Activated CD8-positive, alpha-beta memory T cell treated with anti-CD3 and anti-CD28 coated beads for 1 hour (primary cell): ENCODE measurements at places on chromosomes 16 and 17.

GRCh38 chr17:47279062-47279801 lies 25.6 kb downstream of the ITGB3 start:
- no peak for DNase-seq

DNA sequence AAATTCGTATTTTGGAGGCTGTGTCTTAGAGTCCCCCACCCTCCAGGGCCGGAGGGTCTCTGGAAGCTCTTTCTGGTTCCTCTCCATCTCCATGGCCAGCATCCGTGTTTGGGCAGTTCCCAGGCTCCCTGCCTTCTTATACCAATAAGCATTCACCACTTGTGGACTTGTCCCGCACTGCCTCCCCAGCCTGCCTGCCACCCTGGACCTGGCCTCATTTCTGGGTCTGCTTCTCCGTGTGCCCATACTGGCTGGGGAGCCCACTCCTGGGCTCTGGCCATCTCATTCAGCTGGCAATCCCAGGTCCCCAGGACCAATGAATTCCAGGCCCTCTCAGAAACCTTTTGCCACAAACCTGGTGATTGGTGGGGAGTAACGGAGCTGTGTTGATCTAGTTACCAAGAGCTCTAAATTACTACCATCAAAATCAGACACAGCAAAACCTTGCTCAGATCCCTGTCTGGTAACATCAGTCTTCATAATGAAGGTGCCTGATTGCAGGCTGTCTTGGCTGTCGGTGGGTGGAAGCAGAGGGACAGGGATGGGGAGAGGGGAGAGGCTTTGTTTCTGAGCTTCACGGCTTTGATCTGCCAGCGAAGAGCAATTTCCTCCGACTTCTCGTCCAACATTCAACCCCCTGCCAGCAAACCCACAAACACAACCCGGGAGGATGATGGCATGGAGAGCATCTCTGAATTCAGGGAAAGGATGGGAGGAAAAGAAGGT lies 27.7 kb upstream of the CRHR1 start:
- no peak for DNase-seq

DNA sequence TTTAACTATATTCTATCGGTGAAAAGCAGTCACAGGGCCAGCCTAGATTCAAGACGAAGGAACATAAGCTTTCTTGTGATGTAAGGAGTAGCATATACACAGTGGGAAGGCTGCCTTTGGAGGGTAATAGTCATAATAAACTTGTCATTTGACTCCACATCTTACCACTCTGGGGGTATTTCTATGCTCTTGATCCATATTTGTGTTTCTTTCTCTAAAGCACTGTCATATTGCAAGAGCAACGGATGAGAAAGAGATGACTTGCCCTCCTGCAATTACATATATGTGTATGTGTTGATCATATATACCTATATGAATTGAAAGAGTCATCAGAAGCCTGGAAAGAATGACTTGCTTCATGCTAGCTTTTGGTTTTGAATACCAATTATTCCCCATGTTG lies 225.4 kb upstream of the HS3ST3A1 start:
- DNase-seq, result no peak

- no peak for DNase-seq
Observed at GRCh38 chr16:24996301-24996700, 18.9 kb downstream of the ARHGAP17 start.

GRCh38 chr17:32103476-32104113 lies 38.7 kb upstream of the RHOT1 start:
- DNase-seq, result no peak

GRCh38 chr16:1460602-1461138 lies 14.2 kb downstream of the CLCN7 start:
- DNase-seq, result no peak

DNA sequence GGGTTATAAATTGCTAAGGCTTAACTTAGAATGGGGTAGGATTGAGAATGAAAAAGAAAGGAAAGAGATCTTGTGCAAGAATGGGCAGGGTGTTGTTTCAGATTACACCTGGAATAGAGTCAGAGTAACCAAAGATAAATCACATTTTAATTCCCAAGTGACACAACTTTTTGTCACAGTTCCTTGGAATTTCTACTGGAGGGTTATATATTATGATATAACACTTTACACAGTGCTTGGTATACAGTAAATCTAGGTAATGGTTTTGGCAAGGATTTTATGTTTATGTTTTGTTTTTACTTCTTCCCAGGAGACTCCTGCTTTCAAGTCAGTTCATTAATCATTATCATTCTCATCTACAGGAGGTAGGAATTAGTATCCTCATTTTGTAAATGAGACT lies 115.7 kb upstream of the KCNJ16 start:
- no peak for DNase-seq

DNA sequence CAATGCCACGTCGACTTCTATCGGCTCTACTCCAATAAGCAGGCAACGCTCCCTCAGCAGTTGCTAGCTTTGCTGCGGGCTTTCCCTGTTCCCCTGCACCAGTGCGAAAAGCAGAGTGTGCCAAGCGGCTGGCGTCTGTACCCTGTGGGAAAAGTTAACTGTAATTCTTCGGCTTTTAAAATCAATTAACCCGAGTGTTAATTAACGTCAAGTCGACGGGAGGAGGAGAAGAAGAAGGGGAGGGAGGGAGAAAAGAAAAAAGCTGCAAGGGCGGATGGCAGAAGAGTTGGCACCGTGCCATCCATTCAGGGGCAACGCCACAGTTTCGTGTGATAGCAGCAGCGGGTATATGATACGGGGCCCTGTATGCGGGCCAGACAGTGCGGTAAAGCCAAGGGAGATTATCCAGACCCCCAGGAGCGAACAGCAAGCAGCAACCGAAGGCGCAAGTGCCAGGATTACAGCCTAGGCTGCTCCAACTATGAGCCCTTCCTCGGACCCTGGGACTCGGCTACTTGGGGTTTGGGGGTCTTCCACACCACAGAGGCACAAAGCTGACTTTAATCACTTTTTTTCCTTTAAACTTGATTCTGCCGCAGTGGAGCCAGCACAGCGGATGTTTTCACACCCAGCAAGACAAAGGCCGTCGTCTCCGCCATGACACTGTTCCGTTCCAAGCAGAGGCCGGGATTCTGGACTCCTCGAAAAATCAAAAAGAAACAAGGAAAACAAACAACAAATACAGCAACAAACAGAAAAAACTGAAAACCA lies 253.8 kb upstream of the PMFBP1 start:
- DNase-seq, result no peak

- DNase-seq, result no peak
Observed at GRCh38 chr17:33240362-33240761, 52.7 kb downstream of the ASIC2 start.

GRCh38 chr17:15237106-15237425 lies 28.1 kb downstream of the PMP22 start:
- DNase-seq, result no peak

DNA sequence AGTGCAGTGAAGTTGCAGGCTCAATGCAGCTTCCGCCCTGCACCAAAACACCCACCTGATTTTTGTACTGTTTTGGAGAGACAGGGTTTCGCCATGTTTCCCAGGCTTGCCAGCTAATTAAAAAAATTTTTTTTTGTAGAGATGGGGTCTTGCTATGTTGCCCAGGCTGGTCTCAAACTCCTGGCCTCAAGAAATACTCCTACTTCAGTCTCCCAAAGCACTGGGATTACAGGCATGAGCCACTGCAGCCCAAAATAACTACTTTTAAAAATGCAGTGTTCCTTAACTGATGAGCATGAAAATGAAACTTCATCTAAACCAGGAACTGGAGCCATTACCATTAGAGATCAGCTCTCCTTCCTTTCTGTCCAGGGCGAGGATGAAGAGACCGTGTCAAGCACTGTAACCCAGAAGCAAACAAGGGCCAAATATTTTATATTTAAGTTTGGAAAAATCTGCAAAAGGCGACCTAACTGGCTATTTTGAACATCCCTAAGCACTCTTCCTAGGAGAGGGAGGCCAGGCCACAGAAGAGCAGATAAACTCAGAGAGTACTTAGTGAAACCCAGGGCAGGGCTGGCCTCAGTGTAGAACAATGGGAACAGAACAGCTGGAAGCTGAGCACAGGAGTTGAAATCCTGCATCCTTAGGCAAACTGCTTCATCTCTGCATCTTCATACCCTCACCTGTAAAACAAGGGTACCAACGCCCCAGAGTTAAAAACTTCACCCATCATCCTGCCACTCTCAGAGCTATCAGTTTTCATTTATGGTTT lies 24.0 kb downstream of the CREBBP start:
- DNase-seq, result no peak

DNA sequence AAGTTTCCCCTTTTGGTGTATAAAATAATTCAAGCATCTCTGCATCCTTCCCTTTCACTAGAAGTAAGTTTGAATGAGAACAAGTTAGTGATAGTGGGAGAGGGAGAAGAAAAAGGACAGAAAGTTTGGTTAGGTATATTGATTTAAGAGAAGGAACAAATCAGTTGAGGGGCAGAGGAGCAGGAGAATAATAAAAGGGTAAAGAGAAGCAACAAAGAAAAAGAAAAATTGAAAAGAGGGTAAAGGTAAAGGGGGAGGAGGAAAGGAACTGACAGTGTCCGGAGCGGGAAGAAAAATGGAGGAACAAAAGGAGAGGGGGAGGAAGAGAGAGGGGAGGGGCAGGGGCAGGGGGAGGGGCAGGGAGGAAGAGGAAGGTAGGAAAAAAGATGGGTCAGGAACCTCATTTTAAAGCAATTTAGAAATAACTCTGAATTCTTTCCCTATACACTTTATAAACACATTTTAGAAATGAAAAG lies 6.3 kb upstream of the IGF2BP1 start:
- no peak for DNase-seq

DNA sequence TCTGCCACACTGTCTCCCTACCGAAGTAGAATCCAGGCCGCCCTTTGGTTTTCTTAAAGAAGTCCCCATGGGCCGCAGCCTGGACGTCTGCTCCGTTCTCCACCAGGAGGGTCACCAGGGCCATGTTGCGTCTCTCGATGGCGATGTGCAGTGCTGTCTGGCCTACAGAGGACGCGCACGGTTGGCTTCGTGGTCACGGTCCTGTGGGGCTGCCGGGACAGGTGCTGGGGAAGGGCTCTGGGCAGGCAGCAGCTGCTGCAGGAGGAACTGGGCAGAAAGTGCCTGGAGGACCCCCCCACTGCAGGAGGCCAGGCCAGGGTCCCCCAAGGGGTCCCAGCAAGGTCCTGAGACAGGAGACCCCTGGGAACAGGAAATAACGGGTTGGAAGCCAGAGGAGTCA lies 19.0 kb downstream of the TRPV1 start:
- no peak for DNase-seq

GRCh38 chr16:23113185-23113584 lies 36.1 kb downstream of the USP31 start:
- DNase-seq, result no peak

GRCh38 chr17:74147056-74147835 lies 56.2 kb upstream of the RPL38 start:
- no peak for DNase-seq

DNA sequence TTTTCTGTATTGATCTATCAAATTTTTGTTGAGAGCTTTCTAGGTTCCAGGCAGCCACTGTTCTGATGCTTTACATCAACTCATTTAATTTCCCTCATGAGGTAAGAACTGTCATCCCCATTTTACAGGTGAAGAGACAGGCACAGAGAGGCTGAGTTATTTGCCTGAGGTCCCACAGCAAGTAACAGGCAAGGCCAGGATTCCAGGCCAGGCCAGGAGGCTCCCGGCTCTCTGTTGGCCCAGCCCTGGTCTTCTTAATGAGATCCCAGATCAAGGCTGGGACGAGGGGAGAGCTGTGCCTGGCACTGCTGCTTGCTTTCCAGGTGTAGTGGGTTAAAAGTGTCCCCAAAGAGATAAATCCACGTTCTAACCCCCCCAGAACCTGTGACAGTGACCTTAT lies 22.4 kb upstream of the RMI2 start:
- no peak for DNase-seq

- DNase-seq, result no peak
Observed at GRCh38 chr17:44840936-44841335, 6.7 kb upstream of the HIGD1B start.
